ENCODE measurements at places on chromosomes 5 and 9.

DNA sequence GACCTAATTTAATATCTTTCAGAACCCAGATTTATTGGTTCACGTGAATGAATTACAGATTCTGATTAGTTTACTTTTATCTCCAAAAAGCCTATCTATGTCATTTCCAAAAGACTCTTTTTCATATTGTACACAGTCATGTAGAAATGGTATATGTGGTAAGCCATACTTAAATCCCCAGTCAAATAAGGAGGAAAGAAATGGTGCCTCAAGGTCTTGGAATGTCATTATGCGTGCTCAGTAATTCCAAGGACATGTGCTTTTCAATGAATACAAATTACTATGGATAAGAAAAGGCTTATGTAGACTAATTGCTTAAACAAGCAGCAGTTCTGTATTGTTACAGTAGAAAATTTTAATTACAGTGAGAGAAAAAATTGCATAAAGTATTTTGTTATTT, 64.1 kb upstream of the TYRP1 start:
- DNase-seq = no peak

DNA sequence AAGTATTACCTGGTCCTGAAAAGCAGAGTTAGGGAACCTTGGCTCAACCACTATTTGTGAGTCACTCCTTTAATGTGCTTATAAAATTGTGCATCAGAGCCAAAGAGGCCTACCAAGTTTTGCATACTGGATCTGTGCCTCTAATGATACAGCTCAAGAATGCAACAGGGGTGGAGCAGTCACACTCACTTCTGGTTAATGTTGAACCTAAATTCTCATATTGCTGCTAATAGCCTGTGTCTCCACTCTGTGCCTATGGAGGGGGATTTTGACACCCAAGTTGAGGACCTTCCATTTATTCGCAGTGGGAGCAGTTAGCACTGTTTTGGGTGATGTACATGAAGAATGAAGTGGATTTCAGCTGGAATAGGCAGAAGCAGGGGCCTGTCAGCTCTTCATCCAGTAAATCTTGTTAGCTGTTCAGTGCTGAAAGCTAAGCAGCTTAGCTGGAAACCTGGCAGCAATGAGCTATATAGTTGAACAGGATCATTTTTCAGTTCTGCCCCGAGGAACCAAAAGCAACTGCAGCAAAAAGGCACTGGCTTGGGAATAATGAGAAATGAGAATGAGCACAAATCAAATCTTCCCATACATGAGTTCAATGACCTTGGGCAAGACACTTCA, 9.7 kb downstream of the SH3TC2 start:
- no peak for DNase-seq

- DNase-seq = no peak
Measured at GRCh38 chr9:79682076-79682736, 110.4 kb downstream of the TLE4 start.

- no peak for DNase-seq
Measured at GRCh38 chr5:92494508-92494907, 1086.5 kb downstream of the NR2F1-AS1 start.

Measured in GDM1 (cell line).